Sigmoid colon (tissue), 7 donors: ENCODE measurements at places on chromosomes 5 and 9. TPM values are rescaled to one million over a fixed set of nuclear protein-coding genes. Genes with fewer than 3 reads are reported as not detected.

Gene CSF1R
- polyA plus RNA-seq = 10.8 TPM

Gene ADCY2
- polyA plus RNA-seq = 0.90 TPM

Gene ZNF474
- not detected for polyA plus RNA-seq

Gene MRNIP
- 20.3 TPM for polyA plus RNA-seq
